ENCODE measurements at places on chromosomes 7 and 10.

GRCh38 chr7:26504411-26505120 lies 212.9 kb downstream of the SNX10 start:
- no peak for ATAC-seq

DNA sequence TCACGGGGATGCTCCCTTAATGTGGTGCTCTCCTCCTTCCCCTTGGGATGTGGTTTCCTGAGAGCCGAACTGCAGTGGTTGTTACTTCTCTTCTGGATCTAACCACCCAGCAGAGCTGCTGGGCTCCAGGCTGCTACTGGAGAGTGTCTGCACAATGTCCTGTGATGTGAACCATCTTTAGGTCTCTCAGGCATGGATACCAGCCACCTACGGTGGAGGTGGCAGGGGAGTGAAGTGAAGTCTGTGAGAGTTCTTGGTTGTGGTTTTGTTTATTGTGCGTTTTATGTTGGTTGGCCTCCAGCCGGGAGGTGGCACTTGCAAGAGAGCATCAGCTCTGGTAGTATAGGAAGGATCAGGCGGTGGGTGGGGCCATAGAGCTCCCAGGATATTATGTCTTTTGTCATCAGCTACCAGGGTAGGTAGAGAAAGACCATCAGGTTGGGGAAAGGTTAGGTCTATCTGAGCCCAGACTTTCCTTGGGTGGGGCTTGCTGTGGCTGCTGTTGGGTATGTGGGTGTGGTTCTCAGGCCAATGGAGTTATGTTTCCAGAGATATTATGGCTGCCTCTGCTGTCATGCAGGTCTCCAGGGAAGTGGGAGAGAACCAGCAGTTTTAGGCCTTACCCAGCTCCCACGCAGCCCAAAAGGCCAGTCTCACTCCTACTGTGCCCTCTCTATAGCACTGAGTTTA lies 87.9 kb downstream of the KIF20B start:
- ATAC-seq, result no peak

DNA sequence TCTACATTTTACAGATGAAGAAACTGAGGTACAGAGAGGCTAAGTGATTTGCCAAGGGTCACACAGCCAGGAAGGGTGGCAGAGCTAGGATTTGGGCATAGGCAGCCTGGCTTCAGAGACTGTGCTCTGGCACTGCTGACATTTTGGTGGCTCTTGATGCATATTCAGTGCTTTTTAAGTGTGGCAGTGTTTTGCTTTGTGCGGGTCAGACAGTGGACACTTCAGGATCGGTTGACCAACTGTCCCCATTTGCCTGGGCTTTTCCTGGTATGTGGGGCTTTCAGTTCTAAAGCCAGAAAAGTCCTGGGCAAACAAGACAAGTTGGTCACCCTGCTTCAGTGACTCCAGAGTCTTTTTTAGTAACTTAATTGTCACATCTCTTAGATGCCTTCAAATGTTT lies 35.0 kb downstream of the SUFU start:
- ATAC-seq, result no peak

DNA sequence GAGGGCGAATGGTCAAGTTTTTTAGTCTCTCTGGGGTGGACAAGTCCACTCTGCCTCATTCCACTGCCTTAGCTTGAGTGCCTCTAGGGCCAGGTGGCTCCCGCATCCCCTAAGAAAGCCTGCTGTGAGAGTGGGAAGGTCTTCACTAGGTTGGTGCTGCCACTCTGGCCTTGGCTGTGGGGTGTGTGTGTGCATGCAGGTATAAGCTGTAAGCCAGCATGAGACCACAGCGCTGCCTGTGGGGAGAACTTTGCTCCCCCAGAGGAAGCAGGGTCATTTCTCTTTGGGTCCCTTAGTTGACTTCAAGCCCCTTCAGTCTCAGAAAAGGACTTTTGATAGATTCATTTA lies 25.5 kb upstream of the PCBD1 start:
- no peak for ATAC-seq

DNA sequence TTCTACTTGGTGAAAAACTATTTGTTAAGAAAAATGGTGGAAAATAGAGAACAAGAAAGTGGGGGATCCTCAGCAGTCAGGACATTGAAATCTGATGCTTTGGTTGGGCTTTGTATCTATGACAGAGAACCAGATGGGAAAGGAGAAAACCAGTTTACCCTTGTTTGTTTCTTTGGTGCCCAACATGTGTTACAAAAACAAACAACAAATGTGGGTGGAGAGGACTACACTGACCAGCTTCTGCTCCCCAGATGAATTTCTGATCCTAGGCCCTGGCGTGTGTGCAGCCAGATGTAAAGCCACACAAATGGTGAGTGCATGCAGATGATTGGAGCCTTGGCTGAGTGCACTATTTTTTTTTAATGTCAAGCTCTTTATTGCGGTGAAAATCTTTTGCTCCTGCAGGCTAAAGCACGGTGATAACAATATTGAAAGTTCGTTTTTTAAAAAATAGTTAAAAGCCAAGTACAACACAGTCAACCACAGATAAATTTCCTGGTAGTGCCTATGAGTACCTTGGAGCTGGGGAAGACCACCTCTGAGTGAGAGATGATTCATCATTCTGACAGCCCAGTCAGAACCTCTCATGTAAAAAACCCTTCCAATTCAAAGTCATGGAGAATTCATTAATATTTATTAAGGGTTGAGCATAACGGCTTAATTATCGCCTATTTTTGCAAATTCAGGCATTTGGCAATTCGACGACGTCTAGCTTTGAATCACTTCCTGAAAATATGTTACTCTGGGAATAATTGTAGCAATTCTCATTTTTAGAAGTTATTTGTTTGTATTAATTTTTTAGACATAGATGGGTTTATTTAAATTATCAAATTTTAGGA lies 163.7 kb downstream of the AGMO start:
- ATAC-seq, result no peak

DNA sequence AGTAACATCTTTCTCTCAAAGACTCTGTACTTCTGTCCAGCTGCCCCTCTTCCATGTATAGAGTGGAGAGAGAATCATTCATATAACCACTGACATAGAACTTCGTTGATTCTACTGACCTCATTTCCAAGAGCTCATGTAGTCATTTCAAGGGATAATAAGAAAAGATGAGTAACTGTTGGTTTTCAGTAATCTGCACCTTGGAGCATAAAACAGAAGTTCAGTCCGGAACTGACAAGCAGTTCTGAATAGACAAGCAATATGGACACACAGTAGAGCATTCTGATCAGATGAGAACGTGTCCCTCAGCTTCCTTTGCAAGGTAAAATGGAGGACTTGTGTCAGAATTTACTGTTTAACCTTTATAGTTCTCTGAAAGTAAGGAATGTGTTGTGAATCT lies 847.1 kb downstream of the REEP3 start:
- ATAC-seq, result no peak

DNA sequence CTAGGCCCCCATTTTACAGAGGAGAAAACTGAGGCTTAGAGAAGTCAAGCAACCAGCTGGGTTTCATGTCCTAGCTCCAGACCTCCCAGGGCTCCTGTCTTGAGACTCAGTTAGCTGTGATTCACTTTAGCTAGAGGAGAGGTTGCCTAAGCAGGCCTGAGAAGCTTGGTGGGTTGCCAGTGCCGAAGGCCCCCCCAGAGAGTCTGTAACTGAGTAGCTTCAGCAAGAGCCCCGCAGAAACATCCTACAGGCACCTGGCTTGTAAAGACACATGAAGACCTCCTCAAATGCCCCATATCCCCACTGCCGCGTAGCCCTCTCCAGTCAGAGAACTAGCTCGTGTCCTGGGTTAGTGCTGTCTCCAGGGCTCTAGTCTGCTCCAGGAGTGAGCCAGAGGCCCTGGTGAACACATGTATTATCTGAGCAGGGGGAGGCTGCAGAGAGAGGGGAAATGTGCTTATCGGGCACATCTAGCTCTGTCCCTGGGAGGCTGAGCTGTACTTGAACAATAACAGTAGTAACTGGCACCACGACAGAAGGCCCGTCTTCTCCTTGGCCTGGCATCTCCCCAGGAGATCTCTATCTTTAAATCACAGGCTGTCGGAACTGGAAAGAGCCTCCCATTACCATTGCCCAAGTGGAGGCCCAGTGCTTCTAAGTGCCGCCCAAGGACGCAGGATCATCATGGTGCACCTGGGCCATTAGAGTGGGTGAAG lies 28.9 kb downstream of the UNC5B start:
- peak; percentile 86 for ATAC-seq

- no peak for ATAC-seq
These were observed 34.5 kb downstream of the DOCK1 start for GRCh38 chr10:126939706-126940105.

GRCh38 chr10:63929831-63930467 lies 408.7 kb downstream of the REEP3 start:
- ATAC-seq, result no peak

- no peak for ATAC-seq
These were observed 10.1 kb downstream of the NCOA4 start for GRCh38 chr10:46020344-46020657.

DNA sequence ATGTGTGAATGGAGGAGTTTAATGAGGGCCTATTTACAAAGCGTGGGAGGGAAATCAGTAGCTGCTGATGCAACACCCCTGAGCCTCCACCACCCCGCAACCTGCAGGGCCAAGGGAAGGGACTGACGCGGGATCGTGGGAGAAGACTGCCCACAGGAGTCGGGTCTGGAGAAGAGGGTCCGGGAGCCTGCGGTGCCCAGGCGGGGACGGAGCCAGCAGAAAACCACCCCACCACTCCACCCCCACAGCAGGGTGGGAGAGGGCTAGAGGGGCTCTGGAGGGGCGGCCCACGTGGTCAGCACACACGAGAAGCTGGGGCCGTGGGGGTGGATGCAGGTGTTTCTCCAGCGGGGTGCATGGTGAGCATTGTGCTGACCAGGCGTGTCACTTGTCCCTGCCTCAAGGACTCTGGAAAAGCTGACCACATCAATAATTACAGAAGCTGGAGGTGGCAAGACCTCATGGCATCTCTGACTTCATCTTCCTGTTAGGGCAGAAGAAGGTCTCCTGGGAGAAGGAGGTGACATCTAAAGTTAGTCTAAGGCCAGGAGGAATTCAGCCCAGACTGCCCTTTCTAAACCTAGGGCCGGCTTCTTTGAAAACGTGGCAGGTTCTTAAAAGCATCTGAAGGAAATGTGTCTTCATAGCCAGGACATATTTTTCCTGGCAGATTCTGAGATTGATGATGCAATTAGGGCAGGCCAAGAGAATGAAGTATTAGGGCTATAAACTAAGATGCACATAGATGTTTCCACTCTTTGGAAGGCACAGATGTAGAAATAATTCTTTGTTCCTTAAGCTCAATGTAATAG lies 150.9 kb downstream of the RGS10 start:
- ATAC-seq, result no peak

GRCh38 chr10:79239924-79240581 lies 107.2 kb upstream of the PPIF start:
- peak; percentile 21 for ATAC-seq

DNA sequence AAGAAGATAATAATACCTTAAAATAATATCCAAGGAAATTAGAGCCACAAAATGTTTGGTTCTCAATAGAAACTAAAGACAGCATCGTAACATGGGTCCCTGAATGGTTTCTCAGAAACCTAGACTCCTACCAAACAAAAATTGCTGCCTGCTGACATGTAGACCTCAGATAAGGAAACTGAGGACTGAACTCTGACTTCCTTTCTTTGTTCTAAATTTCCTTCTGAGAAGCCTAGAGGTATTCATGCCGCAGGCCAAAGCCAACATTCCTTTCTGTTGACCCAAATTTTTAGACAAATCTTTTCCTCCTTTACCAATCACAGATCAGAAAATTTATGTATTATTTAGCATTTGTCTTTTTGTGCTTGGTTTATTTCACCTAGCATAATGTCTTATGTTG lies 816.7 kb upstream of the PHF14 start:
- ATAC-seq, result no peak

GRCh38 chr7:133300088-133300487 lies 47.2 kb downstream of the EXOC4 start:
- no peak for ATAC-seq

GRCh38 chr10:3529691-3530090 lies 255.3 kb downstream of the KLF6 start:
- ATAC-seq, result no peak

DNA sequence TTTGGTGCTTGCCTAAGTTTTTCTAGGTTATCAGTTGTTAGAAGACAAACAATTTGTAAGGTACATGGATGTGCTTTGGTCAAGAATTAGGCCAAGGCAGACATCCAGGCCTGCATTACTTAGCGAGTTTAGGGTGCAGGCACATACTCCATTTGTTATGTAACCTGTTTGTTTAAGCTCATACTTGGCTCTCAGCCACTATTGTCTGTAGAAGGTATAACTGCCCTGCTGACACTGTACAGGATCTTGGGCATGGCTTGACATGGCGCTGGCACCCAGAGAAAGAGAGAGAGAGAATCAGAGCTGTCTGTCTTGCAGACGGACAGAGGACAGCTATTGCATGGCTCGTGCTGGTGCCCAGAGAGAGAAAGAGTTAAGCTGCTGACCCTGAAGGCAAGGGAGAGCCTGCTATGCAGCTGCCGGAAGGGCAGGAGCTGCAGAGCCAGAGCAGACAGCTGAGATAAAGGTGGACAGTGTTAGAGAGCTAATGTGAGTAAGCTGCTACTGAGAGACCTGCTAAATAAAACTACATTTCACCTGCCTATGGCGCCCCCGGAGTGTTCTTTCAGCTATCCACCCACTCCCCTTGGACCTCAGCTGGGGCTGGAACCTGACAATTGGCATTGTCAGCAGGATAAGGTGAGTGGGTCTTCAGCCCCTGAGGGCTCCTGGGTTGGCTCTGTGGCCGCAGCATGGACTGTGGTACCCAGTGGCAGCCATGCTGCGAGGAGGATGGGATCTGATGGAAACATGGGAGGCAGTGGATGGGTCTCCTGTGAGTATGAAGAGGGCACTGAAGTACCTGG lies 120.9 kb upstream of the TMEM106B start:
- ATAC-seq, result peak; percentile 59
